Right renal cortex interstitium (tissue), 3 donors: ENCODE measurements at places on chromosomes 16 and 17. TPM values are rescaled to one million over a fixed set of nuclear protein-coding genes. Genes with fewer than 3 reads are reported as not detected.

OR1E2 gene
- polyA plus RNA-seq, result not detected

SDR42E2 gene
- 0.11 TPM for polyA plus RNA-seq

IKZF3 gene
- 0.27 TPM for polyA plus RNA-seq

PITPNM3 gene
- polyA plus RNA-seq, result 8.9 TPM

C16orf54 gene
- 0.26 TPM for polyA plus RNA-seq

MTSS2 gene
- 45.1 TPM for polyA plus RNA-seq

MEAK7 gene
- polyA plus RNA-seq, result 19.0 TPM

KCNH6 gene
- 2.0 TPM for polyA plus RNA-seq

B3GNT9 gene
- polyA plus RNA-seq, result 9.1 TPM

UTS2R gene
- polyA plus RNA-seq, result 0.61 TPM

SLC16A6 gene
- polyA plus RNA-seq, result 0.85 TPM

UQCRC2 gene
- polyA plus RNA-seq, result 314 TPM

FBXL19 gene
- polyA plus RNA-seq, result 18.0 TPM

CD300LG gene
- 0.94 TPM for polyA plus RNA-seq

RAB37 gene
- polyA plus RNA-seq, result 4.8 TPM

PERCC1 gene
- polyA plus RNA-seq, result not detected

IGF2BP1 gene
- polyA plus RNA-seq, result 18.2 TPM

SLC22A31 gene
- polyA plus RNA-seq, result 0.11 TPM

COIL gene
- polyA plus RNA-seq, result 34.5 TPM

HSD17B2 gene
- 9.2 TPM for polyA plus RNA-seq

DCTPP1 gene
- polyA plus RNA-seq, result 42.5 TPM

KRTAP9-8 gene
- polyA plus RNA-seq, result not detected

EIF5A gene
- 326 TPM for polyA plus RNA-seq

HOXB8 gene
- polyA plus RNA-seq, result 38.8 TPM

CACNG1 gene
- not detected for polyA plus RNA-seq

PRAC2 gene
- polyA plus RNA-seq, result not detected

ALOX15 gene
- 0.37 TPM for polyA plus RNA-seq

TBC1D3H gene
- not detected for polyA plus RNA-seq

NPLOC4 gene
- polyA plus RNA-seq, result 51.7 TPM

TNP2 gene
- polyA plus RNA-seq, result not detected

FAM117A gene
- 17.8 TPM for polyA plus RNA-seq

KCNJ18 gene
- polyA plus RNA-seq, result not detected

CPSF4L gene
- polyA plus RNA-seq, result not detected

RNF135 gene
- polyA plus RNA-seq, result 17.9 TPM

NXN gene
- 32.9 TPM for polyA plus RNA-seq

PTX4 gene
- polyA plus RNA-seq, result not detected

CHST5 gene
- 0.64 TPM for polyA plus RNA-seq
